GF-D8 (cell line): ENCODE measurements at places on chromosomes 16 and 17.

GRCh38 chr17:44006272-44006597 lies 1.8 kb downstream of the NAGS start:
- DNase-seq = no peak

DNA sequence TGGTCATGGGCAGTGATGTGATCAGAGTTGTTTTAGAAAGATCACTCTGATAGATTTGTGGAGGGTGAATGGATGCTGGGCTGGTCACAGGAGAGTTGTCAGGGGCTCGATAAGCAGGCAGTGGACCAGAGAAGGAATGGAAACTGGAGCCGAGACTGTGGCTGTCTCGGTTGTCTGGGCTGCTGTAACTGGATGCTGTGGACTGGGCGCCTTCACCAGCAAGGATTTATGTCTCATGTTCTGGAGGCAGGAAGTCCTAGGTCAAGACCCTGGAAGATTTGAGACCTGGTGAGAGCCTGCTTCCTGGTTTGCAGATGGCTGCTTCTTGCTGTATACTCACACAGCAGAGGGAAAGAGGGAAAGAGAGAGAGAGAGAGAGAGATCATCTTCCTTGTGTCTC lies 203.6 kb downstream of the HS3ST4 start:
- no peak for DNase-seq

- no peak for DNase-seq
These were observed 330.1 kb downstream of the CDH11 start for GRCh38 chr16:64791756-64792155.

DNA sequence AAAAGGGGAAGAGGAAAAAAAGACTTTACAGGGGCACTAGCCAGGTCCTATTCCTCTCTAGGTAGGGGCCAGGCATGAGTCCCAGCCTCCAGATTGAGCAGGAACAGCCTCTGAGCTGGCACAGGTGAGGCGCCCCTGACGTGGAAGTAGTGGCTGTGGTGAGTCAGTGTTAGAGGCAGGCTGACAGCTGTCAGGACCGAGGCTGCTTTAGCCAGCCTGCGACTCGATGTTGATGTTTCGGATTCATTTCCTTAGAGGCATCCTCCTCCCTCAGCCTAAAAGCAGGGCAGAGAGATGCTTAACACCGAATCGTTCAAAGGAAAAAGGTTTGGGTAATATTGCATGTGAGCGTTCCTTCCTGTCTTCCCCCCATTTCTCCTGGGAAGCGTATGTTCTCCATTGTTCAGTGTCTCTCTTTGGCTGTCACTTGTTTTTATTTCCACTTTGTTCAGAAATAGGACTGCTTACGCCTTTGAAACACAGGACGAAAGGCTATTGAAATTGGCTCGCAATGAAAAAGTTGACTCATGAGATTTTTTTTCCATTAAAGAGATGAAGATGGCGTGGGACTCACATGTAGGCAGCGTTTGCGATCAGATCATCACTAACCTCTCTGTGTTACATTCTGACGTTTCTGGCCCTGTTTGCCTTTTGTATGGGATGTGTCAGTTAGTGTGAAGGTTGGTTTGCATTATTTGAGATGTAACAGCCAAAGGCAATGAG lies 1.3 kb downstream of the KIAA0513 start:
- no peak for DNase-seq

- DNase-seq = no peak
These were observed 61.9 kb upstream of the HLF start for GRCh38 chr17:55202896-55203295.

GRCh38 chr17:5443728-5444127 lies 4.8 kb upstream of the C1QBP start:
- no peak for DNase-seq

- DNase-seq = no peak
These were observed 19.1 kb upstream of the RASD1 start for GRCh38 chr17:17514993-17515933.
